Right hindlimb (tissue), 1 donor: ENCODE measurements at places on chromosomes 7 and 10.

GRCh38 chr7:27132214-27132613 lies 1.7 kb upstream of the HOXA4 start:
- DNase-seq = no peak

GRCh38 chr7:116166156-116166555 lies 44.2 kb upstream of the TES start:
- no peak for DNase-seq

DNA sequence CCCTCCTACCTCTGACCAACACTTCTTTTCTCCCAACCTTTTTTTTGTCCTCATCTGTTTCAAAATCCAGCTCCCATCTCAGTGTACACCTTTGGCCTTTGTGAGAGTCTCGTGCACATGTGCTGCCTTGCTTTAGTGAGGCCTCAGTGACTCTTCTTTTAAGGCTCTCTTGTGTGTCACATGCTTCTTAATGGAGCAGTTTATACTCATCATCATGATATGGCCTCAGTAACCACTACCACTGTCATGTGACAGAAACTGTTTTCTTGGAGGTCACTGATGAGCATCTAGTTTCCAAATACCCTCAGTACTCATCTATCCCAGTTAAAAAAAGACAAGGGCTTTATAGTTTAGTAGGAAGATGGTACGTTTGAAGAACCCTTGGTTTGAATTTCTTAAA lies 8.1 kb upstream of the ARHGAP22 start:
- no peak for DNase-seq

- DNase-seq = no peak
Observed at GRCh38 chr7:111872450-111873325, 310.4 kb upstream of the IMMP2L start.

GRCh38 chr10:73899423-73899822 lies 11.5 kb upstream of the PLAU start:
- no peak for DNase-seq

DNA sequence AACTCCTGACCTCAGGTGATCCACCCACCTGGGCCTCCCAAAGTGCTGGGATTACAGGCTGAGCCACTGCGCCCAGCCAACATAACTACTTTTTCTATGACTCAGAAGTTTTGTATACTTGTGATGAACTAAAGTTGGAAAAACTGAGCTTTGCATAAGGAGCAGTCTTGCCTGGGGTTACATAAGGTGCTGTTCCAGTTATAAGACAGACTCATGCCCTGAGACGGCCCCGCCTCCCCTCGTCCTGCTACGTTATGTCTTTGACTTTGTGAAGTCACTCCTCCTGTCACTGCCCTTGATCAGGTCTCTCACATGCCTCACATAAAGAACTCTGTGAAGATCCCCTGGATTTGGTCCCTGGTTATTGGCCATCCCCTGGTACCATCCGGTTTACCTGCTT lies 40.4 kb upstream of the OPN4 start:
- DNase-seq = no peak

- no peak for DNase-seq
Observed at GRCh38 chr7:27973625-27974024, 207.0 kb downstream of the JAZF1 start.

DNA sequence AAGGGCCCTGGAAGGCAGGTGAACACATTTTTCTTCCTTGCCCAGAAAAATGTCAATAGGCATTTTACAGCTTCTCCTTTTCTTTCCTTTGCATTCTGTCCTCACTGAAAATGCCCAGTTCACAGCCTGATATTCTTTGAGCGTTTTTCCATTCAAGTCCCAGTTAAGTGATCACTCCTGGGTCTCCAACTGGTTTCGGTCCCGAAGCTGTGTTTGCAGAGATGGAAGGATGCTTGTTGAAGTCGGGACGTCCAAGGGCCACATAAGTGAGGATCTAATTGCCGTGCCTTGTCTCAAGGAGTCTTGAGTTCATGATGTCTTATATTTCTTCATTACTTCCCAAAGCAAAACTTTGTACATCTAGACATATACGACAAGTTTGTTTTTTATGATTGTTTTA lies 208.7 kb upstream of the PRKCQ start:
- no peak for DNase-seq

- no peak for DNase-seq
Observed at GRCh38 chr7:120441850-120442249, 168.9 kb downstream of the KCND2 start.

- DNase-seq = no peak
Observed at GRCh38 chr10:120017733-120018417, 125.3 kb downstream of the SEC23IP start.

DNA sequence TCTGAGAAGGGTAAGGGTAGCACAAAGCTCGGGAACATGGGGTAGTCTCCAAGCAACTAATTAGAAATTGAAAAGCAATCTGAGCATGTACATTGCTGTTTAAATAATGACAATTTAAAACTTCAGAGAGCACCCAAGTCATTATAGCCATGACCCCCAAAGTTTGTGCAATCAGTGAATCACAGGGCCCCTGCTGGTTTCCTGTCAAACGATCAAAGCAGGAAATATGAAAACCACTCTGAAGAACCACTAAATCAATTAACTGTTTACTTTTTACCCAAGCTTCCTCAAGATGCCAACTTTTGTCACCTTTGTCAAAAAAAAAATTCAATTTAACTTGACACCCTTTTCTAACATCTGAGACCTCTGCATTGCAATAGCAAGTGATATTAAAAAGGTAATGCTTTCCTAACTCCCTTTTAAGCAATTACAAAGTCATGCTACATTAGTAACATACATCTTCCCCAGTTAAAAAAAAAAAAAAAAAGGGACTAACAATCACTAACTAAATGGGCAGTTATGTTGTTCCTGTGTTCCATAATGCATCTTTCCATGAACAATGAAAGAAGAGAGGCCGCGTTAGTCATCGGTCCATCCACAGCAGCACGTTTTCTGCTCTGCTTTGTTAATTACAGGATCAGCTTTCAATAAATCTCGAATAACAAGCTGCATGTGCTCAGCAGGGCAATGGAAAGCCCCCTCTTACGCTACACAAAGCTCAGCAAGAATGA lies 80.6 kb downstream of the ETV1 start:
- DNase-seq = no peak

DNA sequence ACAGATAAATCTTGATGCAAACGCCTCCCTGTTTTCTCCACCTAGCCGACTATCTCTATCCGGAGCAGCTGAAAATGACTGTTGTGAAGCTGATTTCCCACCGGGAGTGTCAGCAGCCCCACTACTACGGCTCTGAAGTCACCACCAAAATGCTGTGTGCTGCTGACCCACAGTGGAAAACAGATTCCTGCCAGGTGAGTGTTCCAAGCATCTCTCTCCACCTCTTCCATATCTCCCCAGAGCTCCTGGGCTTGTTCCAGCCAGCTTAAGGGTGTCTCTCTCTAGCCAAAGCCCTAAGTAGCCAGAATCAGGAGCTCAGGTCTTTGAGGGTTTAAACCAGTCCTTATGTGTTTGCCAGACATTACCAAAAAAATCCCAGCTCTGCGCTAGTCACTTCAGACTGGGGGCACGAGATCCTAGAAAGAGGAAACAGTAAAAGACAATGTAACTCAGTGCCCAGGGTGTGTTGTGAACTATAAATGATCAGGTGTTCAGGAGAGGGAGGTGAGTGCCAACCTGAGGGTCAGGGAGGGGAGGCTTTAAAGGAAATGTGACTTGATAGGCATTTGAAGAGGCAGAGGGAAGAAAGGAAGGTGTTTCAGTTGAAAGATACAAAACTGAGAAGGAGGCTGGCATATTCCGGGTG lies 4.4 kb downstream of the PLAU start:
- DNase-seq = no peak

- DNase-seq = no peak
Observed at GRCh38 chr10:16360001-16360400, 76.8 kb upstream of the PTER start.

DNA sequence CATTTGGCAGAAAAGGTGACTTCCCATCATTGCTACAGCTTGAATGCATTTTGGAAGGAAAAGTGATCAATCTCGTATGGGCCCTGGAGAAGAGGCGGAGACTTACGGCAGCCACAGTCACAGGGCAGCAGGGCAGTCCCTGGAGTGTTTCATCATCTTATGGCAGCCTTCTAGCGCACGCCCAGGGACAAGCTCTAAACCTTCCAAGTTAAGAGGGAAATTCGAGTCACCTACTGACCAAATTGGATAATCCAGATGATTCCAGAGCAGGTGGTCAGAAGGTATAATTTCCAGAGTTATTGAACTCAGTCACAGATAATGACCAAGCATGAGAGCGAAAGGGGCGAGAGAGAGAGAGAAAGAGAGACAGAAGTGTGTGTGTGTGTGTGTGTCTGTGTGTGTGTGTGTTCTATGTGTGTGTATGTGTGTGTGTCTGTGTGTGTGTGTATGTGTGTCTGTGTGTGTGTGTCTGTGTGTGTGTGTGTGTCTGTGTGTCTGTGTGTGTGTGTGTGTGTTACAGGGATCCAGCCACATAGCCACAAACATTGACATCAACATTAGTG lies 123.7 kb upstream of the ADAM12 start:
- no peak for DNase-seq
